ENCODE measurements at places on chromosomes 7 and 10.
A peak's percentile ranks its signal among the peaks of the same experiment; 100 is the strongest.

GRCh38 chr10:133440633-133441285, 13.0 kb upstream of the SCART1 start:
- no peak for DNase-seq

DNA sequence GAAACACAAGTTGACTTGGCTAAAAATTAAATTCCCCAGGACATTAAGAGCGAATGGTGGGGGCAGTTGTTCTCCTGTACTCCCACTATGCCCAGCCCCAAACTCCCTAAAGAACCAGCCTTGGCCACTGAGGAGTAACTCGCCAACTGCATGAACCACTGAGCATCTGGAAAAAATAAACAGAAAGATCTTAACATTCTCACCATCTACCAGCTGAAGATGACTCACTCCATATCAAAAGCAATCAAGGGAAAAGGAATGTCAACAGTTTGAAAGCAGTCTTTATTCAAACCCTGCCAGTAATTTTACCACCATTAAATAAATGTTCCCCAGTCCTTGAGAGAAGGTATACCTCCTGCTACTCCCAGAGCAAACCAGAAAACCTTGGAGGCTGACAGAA, 45.4 kb downstream of the CTTNBP2 start:
- DNase-seq, result peak; percentile 25

- no peak for DNase-seq
These were observed 591.6 kb upstream of the PFKP start for GRCh38 chr10:2475711-2476217.

DNA sequence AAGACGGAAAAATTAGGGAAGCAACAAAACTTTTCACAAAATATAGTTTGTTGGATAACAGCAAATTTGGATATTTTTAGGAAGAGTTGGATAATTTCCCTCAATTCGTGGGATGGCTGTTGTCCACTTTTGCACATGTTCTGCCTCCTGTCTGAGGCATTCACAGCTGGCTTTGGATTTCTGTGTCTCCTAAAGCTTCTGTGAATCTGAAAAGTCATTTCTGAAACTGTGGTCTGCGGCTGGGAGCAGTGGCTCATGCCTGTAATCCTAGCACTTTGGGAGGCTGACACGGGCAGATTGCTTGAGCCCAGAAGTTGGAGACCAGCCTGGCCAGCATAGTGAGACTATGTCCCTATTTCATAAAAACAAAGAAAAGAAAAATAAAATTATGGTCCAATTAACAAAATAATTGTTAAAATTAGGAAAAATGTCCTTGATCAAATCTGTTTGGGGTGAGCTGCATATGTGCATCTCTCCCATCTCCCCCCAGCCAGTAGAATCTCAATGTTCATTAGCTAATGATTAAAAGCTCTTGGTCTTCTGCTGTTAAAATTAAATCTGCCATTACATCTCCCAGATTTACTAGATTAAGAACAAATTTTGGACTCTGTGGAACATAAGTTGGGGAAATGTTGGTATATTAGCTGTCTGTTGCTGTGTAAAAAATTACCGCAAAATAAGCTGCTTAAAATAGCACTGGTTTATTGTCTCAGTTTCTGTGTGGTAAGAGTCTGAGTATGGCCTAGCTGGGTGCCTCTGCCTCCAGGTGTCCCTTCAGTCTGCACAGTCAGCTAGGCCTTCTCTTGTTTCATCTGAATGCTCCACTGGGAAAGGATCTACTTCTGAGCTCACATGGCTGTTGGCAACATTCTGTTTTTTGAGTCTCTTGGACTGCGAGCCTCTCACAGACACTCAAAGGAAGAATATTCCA, 332.0 kb upstream of the FZD1 start:
- DNase-seq, result no peak

GRCh38 chr10:43211030-43211429, 55.8 kb downstream of the RASGEF1A start:
- no peak for DNase-seq

- peak; percentile 82 for DNase-seq
These were observed 1.9 kb downstream of the VGF start for GRCh38 chr7:101163279-101164070.

DNA sequence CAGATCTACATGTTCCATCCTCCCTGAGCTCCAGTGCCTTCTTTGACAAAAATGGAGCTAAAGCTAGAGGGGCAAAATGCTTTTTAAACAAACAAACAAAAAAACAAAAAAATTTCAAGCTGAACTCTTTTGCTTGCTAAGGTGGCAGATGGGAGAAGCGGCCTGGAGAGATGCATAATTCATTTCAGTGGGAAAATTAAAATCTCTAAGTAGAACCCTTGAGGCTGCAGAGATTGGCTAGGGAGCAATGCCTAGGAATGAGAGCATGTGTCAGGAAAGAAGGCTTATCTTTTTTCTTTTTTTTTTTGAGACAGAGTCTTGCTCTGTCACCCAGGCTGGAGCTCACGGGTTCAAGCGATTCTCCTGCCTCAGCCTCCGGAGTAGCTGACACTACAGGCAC, 46.4 kb upstream of the SAMD8 start:
- no peak for DNase-seq
